ENCODE measurements at places on chromosomes 16 and 17. TPM values are rescaled to one million over a fixed set of nuclear protein-coding genes. Genes with fewer than 3 reads are reported as not detected.

GRCh38 chr17:59878624-59879023, 14.1 kb downstream of the TUBD1 start:
- no peak for DNase-seq

DNA sequence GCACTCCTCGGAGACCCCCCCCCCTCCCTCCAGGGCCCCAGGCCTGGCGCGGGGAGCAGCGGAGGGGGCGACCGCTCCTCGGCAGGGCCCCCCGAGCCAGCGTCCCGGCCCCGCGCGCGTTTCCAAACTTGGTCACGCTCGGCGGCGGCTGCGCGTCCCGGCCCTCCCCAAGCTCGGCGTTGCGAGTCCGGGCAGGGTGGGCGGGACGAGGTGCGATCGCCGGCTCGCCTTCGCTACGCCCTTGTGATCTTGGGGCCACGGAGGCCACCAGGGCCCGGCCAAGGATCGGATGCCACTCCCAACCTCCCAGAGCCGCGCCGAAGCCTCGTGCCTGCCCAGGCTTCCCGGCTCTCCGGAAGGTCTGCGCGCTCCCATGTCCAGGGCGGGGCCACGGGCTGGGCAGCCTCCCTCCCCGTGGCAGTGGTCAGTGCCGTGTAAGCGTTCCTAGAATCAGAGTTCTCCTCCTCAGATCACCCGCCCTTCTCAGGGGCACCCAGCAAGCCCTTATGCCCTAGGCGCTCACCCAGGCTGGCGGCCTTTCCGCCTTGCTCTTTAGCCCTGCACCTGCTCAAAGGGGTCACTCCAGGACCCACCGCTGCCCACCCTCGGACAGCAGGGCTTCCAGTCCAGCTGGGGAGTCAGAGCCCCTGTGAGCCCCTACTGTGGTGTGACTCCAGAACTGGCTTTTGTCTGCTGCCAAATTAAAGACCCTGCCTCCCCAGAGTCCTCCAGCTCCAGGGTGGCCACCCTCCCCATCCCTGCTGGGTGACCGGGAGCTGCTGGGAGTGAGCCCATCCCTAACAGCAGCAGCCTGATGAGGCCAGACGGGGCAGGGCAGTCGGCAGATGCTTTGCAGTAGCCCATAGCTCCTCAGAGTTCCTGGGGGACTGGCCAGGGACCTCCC, 12.2 kb upstream of the MRPS23 start:
- no peak for DNase-seq

NDUFB10 gene
- 244 TPM for total RNA-seq

- no peak for DNase-seq
Measured at GRCh38 chr17:29764748-29765147, 142.0 kb upstream of the CORO6 start.

DNA sequence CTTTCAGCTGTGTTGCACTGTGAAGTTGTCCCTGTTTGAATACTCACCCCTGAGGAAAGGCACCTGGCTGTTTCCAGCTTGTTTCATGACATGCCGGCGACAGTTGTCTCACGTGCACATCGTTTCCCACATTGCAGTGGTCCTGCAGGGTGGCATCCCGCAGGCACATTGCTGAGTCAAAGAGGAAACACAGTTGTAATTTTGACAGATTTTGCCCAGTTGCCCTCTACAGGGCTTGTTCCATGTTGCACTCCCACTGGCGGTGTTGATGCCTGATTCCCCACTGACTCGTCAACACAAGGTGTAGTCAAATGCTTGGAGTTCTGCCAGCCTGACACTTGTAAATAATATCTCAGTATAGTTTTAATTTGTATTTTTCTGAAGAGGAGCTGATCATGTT, 23.8 kb downstream of the EPN2 start:
- peak; percentile 25 for DNase-seq

GRCh38 chr16:1221628-1222552, 3.2 kb downstream of the TPSG1 start:
- DNase-seq, result no peak

TXNL4B gene
- 8.1 TPM for total RNA-seq

DNA sequence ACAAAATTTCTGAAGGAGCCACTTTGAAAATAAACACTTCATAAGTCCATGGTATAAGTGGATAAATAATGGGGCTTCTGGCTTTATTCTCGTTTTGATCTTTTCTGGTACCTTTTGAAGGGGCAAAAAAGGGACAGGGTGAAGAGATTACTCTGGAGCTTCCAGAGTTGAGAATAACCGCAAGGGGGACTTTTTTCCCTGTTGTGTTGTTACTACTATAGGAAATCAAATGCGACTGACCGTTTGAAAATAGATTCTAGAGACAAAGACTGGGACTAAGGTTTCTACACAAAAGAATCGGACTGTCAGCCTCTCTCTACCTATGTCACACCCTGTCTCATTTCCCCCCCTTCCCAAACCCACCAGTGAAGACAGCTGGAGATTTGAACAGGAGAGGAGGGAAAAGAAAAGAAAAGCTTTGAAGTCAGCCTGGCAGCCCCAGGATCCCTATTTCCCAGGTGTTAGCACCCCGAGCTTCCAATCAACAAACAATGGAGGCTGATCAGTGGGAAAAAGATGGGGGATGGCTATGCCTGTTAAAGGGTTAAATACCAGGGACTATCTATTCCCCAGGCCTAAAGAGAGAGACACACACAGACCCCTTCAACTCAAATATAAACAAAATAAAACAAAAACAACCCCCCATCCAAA, 8.4 kb downstream of the HOXB4 start:
- DNase-seq, result no peak

GRCh38 chr17:78623541-78623940, 46.3 kb upstream of the DNAH17 start:
- DNase-seq, result no peak

DNA sequence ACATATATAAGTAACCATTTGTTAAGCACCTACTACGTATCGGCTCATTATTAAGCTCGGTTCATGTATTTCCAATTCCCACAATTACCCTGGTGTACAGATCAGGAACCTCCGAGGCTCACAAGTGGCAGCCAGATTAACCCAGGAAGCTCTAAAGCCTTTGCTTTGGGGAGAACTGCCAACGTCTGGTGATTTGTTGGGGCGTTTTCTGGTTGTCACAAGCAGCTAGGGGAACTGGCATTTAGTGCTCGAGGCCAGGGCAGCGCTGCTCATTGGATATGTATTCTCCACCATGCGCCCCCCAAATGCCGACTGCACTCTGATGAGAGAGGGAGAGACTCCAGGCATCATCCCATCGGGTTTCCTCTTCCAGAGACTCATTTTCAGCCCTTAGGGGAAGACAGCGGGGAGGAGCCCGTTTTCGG, 541 bp downstream of the ZNF18 start:
- peak; percentile 61 for DNase-seq

GRCh38 chr16:56424791-56425438, 430 bp downstream of the AMFR start:
- peak; percentile 11 for DNase-seq

DNA sequence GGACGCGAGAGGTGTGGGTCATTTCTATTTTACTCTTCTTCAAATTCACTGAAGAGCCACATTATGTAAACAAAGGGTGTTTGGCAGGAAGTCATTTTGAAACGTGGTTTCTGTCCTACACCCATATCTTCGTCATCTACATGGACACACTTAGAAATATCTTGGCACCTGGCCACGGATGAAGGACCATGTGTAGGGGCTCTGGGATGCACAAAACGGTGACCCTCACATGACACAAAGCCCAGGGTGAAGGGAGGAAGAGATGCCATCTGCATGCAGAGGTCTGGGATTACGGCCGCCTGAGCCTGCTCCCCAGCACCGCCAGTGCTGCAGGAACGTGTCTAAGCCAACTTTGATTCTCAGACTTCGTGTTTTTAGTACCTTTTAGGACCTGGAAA, 130.2 kb upstream of the CHMP6 start:
- DNase-seq, result no peak

- DNase-seq, result peak; percentile 73
Measured at GRCh38 chr17:36591434-36592315, at the start of gene DHRS11. Gene DHRS11, plus strand, starts transcription at chr17:36591879. Its CDS starts 131 bp downstream, at chr17:36592010.

- no peak for DNase-seq
Measured at GRCh38 chr17:5804251-5804650, 219.9 kb upstream of the NLRP1 start.

DNA sequence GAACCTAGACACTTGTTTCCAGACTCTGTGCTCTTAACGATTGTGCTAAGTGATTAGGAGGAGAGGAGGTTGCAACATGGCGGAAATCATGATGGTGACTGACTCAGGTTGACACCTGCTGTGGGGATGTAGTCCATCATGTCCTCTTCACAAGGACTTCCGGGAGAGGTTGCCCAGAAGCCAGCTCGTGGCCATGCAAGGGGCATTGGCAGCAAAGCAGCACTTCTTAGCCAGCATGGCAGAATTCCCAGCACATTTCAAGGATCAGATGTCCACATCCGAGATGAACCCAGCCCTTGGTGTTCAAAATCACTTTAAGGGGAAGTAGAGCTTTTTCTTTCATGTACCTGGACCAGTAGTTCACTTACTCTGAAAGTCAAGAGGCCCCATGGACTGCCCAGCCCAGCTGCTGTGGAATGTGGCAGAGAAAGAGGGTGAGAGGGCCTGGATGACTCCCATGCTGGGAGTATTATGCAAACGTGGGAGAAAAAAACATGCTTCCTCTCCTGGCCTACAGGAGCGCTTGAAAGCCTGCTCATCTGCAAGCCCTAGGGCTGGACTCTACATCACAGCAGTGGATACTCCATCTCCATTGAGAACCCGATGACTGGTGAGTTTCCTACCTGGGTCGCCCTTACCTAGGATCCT, 65.5 kb downstream of the IRX6 start:
- DNase-seq, result no peak

GRCh38 chr16:30355954-30356308, 823 bp upstream of the CD2BP2 start:
- no peak for DNase-seq

Data from LHCN-M2 (cell line).